MG63 (cell line): ENCODE measurements at places on chromosomes 12 and 14.

GRCh38 chr12:7282844-7283243, 21.0 kb upstream of the ACSM4 start:
- DNase-seq: no peak

GRCh38 chr14:95189367-95190132, 32.2 kb upstream of the DICER1 start:
- no peak for DNase-seq

GRCh38 chr12:64691795-64692583, 67.2 kb downstream of the GNS start:
- DNase-seq: no peak

DNA sequence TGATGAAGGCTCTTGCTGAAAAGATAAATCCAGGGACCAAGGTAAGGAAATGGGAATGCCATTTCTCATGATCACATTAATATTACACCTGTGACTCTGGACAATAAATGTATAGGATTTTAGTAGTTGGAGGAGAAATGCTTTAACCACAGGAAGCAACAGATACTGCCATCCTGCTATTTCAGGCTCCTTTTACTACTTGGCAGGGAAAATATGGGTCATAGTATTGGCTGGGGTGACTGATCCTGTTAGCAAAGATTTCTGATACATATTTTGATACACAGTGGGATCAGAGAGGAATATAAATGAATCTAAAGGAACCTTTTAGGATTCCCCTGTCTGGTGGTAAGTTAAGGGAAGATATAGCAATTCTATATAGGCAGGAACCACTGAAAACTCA, 115.0 kb downstream of the IGF1 start:
- DNase-seq: no peak

GRCh38 chr12:27534060-27534764, 10.2 kb downstream of the PPFIBP1 start:
- DNase-seq: no peak

DNA sequence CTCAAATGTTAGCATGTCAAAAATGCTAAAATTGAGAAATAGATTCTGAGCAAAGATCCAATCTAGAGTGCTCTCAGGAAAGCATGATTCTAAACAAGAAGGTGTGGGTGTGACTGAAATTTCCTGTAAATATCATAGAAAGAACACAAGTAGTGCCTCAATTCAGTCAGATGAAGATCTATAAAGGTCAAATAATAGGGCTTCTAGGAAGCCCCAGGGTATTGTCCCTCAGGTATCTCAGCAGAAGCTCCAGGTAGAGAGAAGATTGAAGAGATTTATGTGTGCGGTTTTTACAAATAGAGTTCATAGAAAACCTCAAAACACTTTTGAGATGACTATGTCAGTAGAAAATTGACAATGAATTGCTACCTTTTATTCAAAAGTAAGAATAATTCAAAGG, 13.0 kb downstream of the KLRD1 start:
- DNase-seq: no peak

DNA sequence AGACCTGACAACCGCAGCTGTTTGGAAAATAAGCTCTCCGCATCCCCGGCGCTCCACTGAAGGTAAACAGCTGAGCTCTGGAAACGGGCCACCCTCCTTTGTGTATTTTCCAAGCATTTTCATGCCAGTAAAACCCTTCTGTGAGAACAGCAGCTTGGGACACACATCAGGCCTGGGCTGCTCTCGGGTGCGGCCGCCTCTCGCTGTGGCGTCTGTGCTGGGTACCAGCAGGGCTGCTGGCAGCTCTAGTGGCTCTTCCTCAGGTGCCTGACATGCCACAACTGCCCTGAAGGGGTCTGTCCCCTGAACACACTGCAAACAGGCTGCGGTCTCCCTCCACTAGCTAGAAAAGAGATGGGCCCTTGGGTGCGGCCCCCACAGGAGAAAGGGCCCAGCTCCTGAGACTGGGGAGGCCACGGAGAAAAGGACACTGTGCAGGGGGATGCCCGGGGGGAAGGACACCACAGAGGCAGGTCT, 96.3 kb downstream of the ITPK1 start:
- no peak for DNase-seq

DNA sequence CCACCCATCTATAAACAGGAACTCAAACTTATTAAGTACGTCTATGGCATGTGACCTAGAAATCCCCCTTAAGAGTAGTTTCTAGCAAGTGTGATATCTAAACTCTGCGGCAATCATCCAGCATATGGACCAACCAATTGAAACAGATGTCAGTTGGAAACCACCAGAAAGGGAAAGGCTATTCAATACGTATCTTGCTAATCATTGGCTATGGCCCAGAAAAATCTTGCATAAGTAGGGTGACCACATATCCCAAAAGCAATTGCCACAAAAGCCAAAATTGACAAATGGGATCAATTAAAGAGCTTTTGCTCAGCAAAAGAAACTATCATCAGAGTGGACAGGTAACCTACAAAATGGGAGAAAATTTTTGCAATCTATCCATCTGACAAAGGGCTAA, 24.2 kb downstream of the SYNJ2BP start:
- DNase-seq: no peak

GRCh38 chr12:6143303-6143675, 18.8 kb upstream of the VWF start:
- no peak for DNase-seq

- no peak for DNase-seq
Observed at GRCh38 chr12:10121278-10121677, 8.7 kb downstream of the CLEC7A start.

GRCh38 chr14:93163564-93163963, 21.1 kb downstream of the MOAP1 start:
- DNase-seq: no peak

- no peak for DNase-seq
Observed at GRCh38 chr12:28036940-28037339, 64.4 kb upstream of the PTHLH start.

DNA sequence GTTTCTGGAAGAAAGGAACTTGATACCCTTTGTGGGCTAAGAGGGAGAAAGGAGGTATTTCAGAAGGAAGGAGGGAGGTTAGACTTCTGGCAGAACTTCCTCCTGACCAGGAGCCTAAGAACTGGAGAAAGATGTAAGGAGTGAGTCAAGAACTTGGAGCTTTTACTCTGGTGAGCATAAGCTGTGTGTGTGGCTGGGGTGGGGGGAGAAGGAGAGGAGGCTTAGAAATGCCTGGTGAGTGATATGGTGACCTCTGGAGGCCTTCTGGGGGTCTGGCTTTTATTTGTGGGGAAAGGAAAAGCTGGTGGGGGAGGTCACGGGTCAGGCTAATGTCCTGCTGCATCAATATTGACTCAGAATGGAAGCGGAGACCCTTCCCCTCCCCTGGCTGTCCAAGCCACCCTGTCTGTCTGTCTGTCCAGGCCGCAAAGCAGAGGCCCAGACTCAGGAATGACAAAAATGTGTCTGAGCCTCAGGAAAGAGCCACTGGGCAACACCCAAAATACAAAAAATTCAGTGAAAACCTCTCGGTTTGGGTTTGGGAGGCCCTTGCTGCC, 4.8 kb downstream of the LRP1 start:
- peak; percentile 61 for DNase-seq
